Activated CD4-positive, CD25-positive, alpha-beta regulatory T cell treated with anti-CD3 and anti-CD28 coated beads, Interleukin-2, amount 50 U/mL, for 72 hours (primary cell): ENCODE measurements at places on chromosomes 7 and 10.

- DNase-seq = no peak
Observed at GRCh38 chr7:70092314-70093204, 494.3 kb downstream of the AUTS2 start.

DNA sequence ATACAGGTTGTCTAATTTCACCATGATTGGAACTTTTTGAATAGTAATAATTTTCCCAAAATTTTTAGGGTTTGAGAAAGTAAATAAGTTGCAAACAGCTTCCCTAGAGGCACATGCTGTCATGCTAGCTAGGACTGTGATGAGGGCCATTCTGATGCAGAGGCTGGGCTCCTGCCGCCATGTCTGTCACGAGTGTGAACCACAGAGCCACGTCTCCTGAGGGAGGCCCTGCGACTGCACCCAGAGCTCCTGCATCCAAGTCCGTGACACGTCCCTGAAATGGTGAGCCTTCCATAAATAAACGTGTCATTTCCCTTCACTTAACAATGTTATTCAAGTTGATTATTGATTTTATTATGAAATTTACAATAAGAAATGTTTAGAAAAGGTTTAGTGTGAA, 40.0 kb downstream of the C10orf120 start:
- DNase-seq = no peak

DNA sequence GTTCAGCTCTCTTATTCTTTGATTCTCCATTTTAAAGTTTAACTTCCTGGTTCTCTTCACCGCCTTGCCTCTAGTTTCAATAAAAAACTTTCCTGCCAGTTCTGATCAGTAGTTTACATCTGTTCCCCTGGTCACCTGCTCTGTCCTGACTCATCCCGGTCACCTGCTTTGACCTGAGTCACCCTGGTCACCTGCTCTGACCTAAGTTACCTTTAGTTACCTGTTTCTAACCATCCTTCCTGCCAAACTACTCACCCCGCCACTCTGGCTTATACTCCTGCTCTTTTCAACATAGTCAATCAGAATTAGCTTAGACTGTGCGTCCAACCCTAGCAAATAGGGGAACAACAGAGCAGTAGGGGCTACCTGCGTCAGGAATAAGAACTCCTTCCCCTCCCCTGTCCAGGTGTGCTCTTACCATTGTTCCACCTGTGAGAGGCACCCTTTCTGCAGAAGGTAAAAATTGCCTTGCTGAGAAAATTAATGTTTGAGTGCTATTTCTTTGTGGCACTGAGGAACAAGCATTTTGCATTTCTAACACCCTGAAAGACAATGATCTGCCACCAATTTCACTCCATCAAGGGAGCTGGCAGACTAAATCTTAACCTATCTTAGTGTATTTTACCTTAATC, 263.6 kb downstream of the DOCK4 start:
- no peak for DNase-seq

- DNase-seq = no peak
Observed at GRCh38 chr10:13182424-13182823, 21.1 kb downstream of the MCM10 start.

GRCh38 chr7:93025389-93025788, 92.4 kb downstream of the SAMD9 start:
- no peak for DNase-seq

- DNase-seq = no peak
Observed at GRCh38 chr7:16317406-16317805, 103.9 kb downstream of the CRPPA start.

- no peak for DNase-seq
Observed at GRCh38 chr10:116620423-116621400, at the start of gene PNLIPRP2. PNLIPRP2 (plus strand) TSS chr10:116620953.

GRCh38 chr10:71620642-71621041, 98.9 kb downstream of the C10orf105 start:
- DNase-seq = no peak

DNA sequence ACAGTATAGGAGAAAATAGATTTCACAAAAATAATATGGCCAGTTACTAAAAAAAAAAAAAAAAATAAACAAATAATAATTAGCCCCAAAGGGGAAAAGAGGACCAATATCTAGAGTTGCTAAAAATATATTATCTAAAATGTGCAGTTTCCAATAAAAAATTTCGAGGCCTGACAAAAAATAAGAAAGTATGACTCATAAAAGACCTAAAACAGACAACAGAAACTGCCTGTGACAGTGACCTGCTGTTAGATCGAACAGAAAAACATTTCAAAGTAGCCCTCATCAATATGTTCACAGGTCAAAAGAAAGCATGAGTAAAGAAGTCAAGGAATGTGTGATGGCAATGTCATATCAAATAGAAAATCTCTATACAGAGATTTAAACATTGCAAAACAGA, 11.8 kb upstream of the TSPAN12 start:
- no peak for DNase-seq
